A549 (cell line): ENCODE measurements at places on chromosomes 13 and 19.

GRCh38 chr19:31962561-31962996 lies 382.8 kb upstream of the ZNF507 start:
- no peak for DNase-seq

DNA sequence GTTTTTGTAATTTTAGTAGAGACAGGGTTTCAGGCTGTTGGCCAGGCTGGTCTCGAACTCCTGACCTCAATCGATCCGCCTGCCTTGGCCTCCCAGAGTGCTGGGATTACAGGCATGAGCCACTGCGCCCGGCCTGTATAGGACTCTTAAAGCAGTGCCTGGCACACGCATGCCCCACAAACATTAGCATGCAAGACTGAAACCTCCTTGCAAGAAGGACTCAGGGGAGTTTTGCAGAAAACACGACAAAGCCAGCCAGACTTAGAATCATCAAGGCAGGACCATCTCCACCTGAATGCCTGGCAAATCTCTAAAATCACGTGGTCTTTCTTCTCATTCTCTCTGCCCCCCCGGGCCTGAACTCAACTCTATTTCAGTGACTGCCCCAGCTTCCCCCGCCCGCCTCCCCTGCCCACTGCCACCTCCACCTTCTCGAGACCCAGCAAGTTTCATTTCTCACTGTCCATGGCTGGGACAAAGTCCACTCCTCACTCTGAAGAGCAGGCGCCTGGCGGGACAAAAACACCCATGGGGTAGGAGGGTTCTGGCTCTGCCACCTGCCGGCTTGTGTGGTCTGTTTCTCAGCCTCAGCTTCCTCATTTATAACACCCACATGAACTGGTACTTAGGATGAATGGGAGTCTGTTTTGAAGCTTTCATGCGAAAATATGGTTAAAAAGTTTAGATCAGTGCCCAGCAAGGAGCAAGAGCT lies 2.4 kb downstream of the TICAM1 start:
- DNase-seq, result no peak

GRCh38 chr19:35805526-35806102 lies 7.0 kb downstream of the PRODH2 start:
- no peak for DNase-seq

GRCh38 chr13:47027780-47028437 lies 131.1 kb upstream of the HTR2A start:
- no peak for DNase-seq

GRCh38 chr19:29060813-29061364 lies 152.1 kb downstream of the UQCRFS1 start:
- no peak for DNase-seq

DNA sequence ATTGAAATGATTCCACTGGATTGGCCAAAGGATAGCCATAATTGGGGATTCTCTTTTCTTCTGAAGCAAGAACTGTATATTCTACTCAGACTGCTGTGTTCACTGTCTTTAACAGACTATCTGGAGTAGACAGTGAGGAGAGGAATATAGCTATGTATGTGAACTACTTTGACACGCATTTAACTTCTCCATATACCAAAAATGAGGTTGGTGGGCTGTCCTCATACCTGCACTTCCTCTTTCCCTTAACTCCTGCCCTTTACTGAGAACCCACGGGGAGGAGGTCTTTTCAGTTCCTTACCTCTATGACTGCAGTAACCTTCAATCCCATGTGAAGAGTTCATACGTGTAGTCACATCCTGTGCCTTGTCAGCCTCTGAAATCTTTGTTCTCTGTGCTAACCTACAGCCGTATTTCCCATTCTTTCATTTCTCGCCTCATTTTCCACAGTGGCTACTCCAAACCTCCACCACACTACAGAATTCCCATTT lies 305.8 kb downstream of the MTUS2 start:
- DNase-seq, result no peak

DNA sequence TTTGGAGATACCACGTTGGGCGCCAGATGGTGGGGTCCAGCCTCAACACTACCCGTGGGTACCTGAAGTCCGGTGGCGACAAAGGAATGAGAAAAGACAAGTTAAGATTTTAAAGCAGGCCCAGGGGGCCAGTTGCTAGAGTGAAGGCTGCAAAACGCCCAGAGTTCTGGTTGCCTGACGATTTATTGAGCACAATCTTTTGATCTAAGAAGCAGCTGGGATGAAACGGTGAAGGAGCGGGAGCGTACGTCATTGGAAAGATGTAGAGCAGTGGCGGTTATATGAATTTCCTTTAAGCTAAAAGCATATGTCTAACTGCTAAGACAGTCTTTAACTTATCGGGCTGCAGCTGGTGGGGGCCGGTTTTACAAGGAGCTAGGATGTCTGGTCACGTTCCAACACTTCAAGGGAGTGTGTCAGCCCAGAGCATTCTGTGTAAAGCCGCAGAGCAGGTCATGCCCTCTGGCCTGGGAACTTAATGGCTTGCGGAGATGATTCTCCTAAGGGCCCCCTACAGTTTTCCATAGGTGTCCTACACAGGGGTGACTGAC lies 28.9 kb upstream of the EVI5L start:
- no peak for DNase-seq

GRCh38 chr19:18893587-18894253 lies 2.2 kb downstream of the CERS1 start:
- no peak for DNase-seq

DNA sequence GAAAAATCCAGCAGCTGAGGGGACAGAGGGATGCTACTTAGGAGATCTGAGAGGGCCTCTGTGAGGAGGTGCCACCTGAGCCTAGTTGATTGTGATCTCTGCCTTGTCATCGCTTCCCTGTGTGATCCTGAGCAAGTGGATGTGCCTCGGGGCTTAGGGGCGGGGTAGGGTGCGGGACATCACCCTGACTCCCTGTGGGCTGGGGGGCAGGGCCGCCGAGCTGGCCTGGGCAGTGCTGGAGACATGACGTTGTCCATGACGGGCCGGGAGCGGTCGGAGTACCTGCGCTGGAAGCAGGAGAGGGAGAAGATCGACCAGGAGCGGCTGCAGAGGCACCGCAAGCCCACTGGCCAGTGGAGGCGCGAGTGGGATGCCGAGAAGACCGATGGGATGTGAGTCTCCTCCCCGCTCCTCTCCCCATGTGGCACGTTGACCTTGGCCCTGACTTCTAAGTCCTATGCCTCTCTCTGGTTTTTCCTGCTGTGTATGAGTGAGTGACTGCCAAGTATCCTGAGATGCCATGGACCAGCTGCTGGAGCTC lies 8.2 kb upstream of the INAFM1 start:
- no peak for DNase-seq

DNA sequence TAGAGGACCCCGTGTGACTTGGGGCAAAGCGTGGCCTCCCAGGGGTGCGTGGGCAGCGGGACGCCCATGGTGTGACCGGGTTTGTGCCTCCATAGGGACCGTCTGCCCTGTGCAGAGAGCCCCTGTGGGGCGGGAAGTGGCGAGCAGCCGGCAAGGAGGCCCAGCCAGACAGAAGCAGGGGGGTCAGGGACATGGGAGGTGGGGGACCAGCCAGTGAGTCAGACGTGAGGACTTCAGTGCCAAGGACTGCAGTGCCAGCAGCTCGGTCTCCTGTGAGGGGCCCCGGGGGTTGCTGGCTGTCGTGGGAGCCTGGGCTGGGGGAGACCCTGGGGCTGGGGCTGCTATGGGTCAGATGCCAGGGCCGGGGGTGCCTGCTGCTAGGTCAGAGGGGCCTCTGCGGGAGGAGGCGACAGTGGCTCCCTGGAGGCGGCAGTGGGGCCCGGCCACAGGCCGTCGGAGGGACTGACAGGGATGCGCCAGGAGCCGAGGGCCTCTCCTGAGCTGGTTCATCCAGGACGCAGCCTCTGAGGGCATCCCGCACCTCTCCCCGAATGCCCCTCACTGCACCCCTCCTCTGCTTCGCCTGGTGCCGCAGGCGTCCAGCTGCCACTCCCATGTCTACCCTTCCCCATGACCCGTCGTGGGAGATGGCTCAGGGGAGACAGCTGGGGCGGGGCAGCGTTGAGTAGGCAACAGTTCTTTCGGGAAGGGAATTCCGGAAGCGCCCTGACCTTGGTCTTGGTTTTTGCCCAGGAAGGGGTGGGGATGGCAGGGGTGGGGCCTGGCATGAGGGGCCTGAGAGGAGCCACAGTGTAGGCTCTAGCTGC lies 80.0 kb downstream of the KDM4B start:
- DNase-seq, result peak; percentile 65

GRCh38 chr13:111511805-111512504 lies 191.5 kb downstream of the TEX29 start:
- DNase-seq, result no peak

DNA sequence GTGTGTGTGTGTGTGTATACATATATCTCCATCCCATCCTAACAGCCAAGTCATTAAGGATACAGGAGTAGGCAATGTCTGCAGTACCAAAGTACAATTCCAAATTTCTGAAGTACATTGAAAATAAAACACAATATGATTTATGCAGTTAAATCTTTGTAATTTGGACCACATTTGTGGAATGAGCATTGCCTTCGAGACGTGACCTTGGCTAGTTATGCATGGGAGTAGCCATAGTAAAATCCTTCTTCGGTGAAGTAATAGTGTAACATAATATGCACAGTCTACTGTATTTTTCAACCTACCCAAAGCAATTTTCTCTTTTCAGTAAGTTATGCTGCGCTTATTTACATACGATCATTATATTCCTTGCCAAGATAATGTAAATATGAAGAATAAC lies 665.7 kb upstream of the GPC6 start:
- no peak for DNase-seq

GRCh38 chr13:26485288-26485687 lies 72.2 kb upstream of the WASF3 start:
- DNase-seq, result no peak

- DNase-seq, result peak; percentile 94
These were observed 51.3 kb downstream of the CELF5 start for GRCh38 chr19:3275583-3276340.

DNA sequence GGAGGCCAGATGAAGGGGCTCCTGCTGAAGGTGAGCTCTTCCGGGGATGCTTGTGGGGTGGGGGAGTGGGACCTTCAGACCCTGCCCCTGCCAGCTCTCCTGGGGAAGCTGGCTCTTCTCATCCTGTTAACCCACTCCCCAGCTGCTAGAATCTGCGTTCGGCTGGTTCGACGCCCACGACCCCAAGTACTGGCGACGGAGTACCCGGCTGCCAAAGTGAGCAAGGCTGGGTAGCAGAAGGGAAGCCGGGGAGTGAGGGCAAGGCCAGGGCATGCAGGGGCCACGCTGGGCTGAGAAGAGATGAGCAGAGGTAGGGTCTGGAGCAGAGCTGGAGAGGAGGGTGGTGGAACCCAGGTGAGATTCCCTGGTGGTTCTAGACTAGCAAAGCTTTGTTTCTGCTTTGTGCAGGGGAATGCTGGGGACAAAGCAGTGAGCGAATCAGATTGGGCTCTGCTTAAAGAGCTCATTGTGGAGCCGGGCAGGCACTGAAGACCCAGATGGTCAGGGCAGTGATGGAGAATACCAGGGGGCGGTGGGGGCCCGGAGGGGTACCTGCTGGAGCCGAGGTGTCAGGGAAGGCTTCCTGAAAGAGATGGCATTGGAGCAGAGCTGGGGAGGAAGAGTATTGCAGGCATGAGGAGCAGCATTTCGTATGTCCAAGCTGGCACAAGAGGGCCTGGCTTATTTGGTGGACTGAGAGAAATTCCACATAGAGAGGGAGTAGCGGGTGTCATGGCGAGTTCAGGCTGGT lies 10.3 kb downstream of the KMT2B start:
- DNase-seq, result no peak

DNA sequence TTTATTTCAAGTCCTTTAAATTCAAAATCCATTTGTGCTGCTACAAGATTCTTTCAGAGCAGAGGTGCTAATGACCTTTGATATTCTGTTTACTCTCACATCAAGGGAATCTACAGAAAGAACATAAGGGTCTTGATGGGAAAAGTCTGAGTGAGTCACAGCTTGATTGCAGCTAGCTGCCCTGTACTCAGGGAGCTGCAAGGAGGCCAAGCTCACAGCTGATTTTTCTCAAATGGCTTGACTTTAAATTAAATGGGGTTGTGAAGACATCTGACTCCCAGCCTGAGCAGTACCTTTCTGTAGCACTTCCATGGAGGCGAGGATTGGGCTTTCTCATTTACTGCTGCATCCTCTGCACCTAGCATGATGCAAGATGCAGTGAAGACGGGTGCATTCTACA lies 62.5 kb downstream of the RAP2A start:
- DNase-seq, result no peak

- DNase-seq, result no peak
These were observed 7.5 kb upstream of the C2CD4C start for GRCh38 chr19:416416-416815.

GRCh38 chr19:49419173-49419572 lies 4.1 kb downstream of the PTH2 start:
- no peak for DNase-seq

- DNase-seq, result no peak
These were observed 141.0 kb downstream of the RAP2A start for GRCh38 chr13:97574926-97575325.

GRCh38 chr13:111359237-111359915 lies 38.9 kb downstream of the TEX29 start:
- DNase-seq, result no peak

DNA sequence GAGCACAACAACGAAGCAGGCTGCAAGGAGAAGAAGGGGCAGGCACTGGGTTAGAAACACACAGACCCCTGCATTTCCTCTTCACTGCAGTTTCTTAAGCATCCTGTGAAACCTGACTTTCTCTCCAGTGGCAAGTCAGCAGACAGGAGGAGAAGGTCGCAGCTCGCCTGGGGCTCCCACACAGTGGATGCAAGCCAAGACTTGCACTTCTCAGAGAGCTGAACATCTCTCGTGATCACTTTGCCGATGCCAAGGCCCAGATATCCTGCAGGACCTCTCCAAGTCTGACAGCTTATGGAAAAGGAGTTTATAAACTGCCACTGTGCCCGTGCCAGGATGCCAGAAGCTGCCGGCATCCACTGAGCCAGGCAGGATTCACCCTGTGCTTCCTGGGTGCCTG lies 18.4 kb downstream of the TMEM272 start:
- no peak for DNase-seq

DNA sequence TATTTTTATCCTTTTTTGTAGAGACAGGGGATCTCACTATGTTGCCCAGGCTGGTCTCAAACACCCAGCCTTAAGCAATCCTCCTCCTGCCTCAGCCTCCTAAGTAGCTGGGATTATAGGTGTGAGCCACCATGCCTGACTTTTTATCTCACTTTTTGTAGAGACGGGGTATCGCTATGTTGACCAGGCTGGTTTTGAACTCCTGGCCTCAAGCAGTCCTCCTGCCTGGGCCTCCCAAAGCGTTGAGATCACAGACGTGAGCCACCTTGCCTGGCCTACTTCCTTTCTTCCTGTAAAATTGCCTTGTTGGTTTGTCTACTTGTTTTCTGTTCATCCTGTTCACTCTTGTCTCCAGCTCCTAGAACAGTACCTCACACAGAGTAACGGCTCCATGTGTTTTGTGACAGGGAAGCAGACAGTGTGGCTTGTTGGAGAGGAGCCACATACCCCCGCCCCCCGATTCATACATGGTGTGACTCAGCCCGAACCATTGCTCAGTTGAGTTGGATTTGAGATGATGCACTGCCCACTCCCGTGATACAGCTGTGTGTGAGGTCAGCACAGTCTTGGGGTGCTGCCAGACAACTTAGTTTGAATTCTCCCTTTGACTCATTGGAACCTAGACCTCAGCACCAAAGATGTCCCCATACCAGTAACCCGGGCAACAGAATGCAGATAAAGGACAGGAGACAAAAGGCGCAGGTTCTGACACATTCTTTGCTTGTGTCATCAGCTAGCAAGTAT lies 34.2 kb downstream of the GPR42 start:
- DNase-seq, result peak; percentile 66

GRCh38 chr13:30192320-30193093 lies 114.8 kb downstream of the KATNAL1 start:
- DNase-seq, result no peak

- no peak for DNase-seq
These were observed 231.9 kb downstream of the COG6 start for GRCh38 chr13:39887387-39887786.
